ENCODE measurements at places on chromosomes 4 and X.

- DNase-seq = no peak
Observed at GRCh38 chr4:113760094-113760794, 1.3 kb downstream of the CAMK2D start.

DNA sequence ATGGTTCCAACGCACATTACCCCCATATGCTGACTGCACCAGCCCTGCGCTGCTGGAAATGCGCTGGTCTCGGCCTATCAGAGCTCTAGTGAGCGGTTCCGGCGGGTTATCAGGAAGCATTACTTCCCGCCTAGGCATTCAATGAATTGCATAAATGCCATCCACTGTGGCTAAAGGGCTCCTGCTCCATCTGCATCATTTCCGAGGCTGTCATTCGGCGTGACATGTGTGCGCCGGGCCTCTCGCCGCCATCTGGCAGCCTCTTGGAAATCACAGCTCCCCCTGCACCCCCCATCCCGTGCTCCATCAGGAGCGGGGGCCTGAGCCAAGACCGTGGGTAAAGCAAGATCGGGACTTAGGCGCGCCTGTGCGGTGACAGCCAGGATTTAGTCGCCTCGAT is 64.4 kb downstream of the SEPSECS start:
- DNase-seq = no peak

GRCh38 chr4:42458657-42459056 is 61.4 kb downstream of the SHISA3 start:
- DNase-seq = no peak

DNA sequence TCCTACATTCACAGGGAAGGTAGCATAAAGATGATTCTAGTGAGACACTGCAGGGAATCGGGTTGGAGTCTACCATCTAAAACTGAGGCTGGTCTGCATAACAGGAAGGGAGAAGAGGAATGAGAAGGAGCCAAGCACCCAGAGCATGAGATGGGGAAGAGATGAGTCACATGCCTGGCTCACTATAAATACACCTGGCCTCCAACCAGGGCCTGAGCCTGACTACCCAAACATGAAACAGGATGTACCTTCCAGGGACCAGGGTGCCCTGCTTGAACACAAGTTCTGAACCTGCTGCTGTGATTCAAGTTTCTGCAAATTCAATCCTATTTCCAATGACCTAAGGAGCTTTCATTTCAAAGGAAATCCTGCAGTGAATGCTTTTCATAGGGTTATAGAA is 24.9 kb downstream of the CD99L2 start:
- no peak for DNase-seq

GRCh38 chr4:84995386-84995785 is 28.9 kb upstream of the WDFY3 start:
- DNase-seq = no peak

GRCh38 chrX:73647212-73647611 is 84.2 kb downstream of the CHIC1 start:
- no peak for DNase-seq

DNA sequence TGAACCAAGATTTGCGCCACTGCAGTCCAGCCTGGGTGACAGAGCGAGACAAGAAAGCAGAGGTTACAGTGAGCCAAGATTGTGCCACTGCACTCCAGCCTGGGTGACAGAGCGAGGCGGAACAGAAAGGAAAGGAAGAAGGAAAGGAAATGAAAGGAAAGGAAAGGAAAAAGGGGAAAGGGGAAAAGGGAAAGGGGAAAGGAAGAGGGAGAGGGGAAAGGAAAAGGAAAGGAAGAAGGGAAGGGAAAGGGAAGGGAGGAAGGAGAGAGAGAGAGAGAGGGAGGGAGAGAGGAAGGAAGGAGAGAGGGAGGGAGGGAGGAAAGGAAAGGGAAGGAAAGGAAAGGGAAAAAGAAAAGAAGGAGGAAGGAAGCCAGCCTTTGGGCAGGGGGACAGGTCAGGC is 76.6 kb downstream of the PRKX start:
- no peak for DNase-seq

DNA sequence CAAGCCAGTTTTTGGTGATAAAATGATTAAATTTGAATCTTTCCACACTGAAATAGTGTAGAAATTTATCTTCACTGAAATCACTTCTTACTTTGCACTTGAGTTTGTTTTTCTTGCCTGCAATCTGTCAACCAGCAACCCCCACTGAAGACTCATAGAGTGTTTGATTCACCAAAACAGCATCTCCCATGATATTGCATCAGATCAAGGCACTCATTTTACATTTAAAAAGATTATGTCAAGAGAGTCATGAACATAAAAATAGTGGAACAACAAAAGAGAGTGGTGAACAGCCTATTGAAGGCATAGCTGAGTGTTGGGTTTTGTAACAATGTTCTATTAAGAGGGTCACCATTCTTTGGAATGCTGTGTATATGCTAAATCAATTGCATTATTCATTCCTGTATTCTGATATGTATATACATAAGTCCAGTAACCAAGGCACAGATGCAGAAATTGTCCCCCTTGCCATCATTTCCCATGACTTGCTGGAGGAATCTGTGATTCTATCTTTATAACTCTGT is 1934.9 kb downstream of the ARAP2 start:
- DNase-seq = no peak

DNA sequence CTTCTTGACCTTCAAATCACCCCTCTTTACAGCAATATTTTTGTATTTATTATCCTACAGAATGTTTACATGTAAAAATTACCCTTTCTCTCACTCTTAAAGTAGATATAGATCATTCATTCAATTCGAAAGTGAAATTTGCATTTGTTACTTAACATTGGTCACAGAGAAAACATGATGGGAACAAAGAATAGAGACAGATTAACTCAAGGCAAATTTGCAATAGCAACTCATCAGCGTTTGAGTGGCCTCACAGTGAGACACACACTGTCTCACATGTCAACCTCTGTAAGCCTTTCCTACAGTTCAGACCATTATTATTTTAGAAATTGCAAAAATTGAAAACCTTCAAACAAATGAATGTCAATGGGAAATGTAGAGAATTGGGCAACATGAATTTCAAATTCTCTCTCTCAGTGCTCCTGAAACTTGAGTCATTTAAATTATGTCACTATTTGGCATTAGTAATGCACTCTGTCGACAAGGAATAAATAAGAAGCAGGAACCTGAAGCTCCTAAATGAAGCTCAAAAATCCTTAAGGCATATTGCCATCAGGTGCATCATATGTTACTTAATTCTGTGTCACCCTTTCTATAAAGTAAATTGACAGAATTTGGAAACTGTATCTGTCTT is 148.3 kb upstream of the ANXA10 start:
- no peak for DNase-seq

DNA sequence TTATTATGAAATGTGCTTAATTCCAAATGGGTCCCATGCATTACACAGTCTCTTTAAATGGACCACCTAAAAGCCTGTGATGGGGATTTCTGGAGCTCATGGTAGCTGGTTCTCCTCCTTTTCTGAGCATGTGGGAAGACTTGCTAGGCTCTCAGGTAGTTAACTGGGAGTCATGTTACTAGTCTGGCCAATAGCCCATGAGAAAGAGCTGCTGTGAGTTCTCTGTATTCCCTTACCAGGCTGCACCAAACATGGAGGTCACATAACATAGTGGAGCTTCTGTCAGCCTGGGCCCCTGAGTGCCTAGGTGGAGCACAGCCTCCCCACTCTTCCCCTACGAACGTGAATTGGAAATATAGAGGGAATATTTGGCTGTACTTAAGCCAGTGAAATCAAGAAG is 198.4 kb downstream of the MAML3 start:
- DNase-seq = no peak

DNA sequence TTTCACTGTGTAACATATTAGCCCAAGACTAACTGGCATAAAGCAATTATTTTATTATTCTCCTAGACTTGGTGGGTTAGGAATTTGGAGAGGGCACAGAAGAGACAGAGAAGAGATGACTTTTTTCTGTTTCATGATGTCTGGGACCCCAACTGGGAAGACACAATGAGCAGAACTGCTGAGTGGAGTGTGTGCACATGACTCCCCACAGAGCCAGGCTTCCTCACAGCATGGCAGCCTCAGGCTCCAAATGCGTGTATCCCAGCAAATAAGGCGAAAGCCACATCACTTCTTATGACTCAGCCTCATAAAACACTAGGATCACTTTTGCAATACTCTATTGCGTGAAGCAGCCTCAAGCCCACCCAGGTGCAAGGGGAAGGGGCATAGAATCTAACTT is 68.4 kb downstream of the MFAP3L start:
- no peak for DNase-seq

DNA sequence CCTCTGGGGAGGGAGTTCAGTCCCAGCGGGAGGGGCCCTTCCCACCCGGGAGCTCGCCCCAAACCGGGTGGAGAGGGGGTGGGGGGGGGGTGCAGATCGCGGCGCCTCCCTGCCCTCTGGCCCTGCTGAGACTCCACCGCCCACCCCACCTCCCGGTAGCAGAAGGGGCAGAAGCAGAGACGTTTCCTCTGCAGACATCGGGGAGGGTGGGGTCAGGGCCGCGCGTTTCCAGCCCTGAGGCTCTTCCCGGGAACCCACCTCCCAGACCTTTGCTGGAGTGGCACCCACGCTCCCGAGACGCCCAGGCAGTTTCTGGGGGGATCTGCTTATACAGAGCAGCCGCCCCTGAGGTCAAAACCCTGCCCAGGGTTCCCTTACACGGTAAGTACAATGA is 30.2 kb downstream of the CPLX1 start:
- no peak for DNase-seq

- no peak for DNase-seq
Observed at GRCh38 chr4:4948370-4948769, 70.9 kb downstream of the CYTL1 start.

DNA sequence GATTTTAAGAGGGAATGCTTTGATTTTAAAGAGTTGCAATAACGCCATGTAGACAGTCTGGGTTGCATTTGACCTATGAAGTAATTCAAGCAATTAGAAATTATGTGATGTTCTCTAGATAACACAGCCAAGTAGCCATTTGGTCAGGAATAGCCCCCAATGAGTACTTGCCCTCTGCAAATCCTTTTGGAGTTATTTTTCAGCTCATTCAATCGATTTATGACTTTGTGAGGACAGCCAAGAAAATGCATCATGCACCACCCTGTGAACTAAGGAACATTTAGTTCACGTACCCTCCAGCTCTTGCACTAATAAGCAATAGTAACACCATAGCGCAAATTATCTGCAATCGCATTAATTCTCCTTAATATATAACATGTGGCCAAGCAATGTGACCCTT is 552.6 kb upstream of the INTU start:
- no peak for DNase-seq

- no peak for DNase-seq
Observed at GRCh38 chr4:168549143-168549542, 52.3 kb downstream of the PALLD start.

DNA sequence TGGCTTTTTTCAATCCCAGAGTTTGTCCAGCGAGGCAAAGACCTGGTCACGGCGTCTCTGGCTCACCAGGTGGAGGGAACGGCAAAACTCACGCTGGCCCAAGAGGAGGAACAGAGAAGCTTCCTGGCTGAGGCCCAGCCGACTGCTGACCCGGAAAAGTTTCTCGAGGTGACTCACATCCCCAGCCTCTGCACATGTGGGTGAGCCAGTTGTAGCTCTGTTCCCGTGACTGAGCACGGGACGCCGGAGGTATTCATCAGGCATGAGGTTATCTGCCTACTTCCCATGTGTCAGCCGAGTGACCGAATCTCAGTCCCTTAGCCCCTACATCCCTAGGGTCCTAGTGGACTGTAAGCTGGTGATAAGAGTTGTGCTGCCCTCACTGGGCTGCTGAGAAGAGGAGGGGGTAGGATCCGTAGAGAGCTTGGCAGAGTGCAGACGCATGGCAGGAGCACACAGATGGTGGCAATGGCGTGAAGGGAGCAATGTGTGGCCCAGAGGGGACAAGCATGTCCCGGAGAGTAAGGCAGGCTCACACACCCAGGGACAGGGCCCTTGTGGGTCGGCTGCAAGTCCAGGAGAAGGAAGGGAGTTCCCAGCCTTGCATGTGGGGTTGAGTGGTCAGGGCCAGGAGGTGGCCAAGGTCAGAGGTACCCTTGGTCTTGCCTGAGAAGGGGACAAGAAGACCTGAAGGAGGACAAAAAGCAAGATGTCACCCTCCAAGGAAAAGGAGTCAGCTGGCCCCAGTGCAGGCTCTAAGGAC is 42.9 kb downstream of the EVC start:
- DNase-seq = no peak

DNA sequence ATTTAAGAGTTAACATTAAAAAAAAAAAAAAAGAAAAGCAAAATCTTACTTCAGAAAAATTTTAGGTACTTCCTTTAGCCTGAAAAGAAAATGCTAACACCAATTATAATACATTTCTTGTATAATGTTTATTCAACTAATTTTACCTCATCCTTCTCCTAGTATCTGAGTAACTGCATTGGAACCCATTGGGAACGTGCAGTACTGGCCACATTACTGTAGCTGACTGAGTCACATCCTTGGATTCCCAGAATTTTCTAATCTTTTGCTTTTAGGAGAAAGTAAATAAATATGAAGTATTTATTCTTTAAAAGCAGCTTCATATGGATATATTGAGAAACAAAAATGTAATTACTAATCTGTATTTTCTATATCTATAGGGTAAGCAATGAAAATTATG is 82.6 kb upstream of the SLITRK2 start:
- DNase-seq = no peak

- DNase-seq = no peak
Observed at GRCh38 chr4:119730671-119730950, 102.0 kb upstream of the PDE5A start.

DNA sequence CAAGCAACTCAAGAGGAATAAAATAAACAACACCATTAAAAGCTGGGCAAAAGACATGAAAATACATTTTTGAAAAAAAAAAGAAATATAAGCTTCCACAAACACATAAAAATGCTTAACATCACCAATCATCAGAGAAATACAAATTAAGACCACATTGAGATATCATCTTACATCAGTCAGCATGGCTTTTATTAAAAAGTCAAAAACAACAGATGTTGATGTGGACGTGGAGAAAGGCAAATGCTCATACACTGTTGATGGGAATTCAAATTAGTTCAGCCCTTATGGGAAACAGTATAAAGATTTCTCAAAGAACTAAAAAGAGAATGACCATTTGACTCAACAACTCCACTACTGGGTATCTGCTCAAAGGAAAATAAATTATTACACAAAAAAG is 59.6 kb downstream of the STK32B start:
- DNase-seq = no peak

DNA sequence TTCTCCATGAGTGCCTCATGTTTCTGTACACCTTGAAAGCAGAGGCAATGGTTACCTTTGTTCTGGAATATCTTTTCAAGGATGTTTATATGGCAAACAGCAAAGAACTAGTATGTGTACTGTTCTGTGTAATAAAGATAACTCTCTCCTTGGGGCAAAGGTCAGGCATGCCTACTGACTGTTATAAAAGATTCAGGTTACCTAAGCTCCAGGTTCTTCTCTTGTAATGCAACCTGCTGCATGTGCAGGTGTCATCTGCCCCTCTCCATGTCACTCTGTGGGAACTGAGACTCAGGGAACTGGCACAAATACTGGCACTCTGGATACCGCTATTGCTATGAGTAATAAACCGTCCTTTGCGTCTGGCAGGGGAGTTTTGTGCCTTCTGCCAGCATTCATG is 5.4 kb upstream of the TRPC3 start:
- no peak for DNase-seq

- no peak for DNase-seq
Observed at GRCh38 chr4:117771647-117772337, 262.5 kb upstream of the NDST3 start.

All from NCI-H187 treated with DMSO at 0.1 percent for 48 hours (cell line).